ENCODE measurements at places on chromosomes 2 and 18.

DNA sequence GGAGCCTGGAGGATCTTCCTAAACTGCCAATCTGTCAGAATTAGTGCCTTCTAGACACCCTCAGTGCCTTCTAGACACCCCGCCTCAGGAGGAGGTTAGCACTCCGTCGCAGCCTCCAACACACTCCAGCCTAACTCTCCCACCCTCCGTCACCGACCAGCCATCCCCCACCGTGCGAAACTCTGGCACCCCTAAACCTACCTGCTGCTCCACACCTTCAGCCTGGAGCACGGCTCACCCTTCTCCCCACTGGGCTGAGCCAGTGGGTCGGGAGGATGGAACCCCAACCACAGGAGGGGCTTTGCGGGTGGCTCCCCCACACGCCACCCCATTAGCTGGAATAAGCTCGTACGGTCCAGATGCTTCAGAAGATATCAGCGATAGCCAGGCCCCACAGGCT, 468.9 kb upstream of the HS6ST1 start:
- no peak for DNase-seq

GRCh38 chr2:25293958-25294562, 47.7 kb downstream of the DNMT3A start:
- DNase-seq = no peak

DNA sequence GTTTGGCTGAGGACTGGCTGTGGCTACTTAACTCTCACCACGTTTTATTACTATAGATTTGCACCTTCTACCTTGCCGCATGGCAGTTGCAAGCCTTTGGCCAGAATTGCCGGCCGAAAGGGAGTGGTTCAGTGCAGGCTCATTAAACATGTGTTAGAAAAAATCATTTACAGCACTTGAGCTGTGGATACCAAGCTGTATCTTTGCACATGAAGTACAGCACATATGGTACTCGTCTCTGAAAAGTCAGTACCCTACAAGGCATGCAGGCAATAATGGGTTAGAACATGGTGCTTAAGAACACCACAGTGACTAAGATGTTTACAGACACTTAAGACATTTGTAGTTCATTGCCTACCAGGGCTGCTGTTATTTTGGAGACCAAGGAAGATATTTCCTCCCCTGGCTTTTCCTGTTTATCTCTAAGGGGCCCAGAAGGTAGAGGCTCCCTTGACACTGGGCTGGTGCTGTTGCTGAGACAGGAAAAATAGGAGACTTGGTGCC, 103.1 kb downstream of the ZNF532 start:
- no peak for DNase-seq

- no peak for DNase-seq
Observed at GRCh38 chr18:44054514-44054913, 626.2 kb upstream of the SETBP1 start.

GRCh38 chr2:181777734-181778133, 97.4 kb upstream of the NEUROD1 start:
- DNase-seq = no peak

DNA sequence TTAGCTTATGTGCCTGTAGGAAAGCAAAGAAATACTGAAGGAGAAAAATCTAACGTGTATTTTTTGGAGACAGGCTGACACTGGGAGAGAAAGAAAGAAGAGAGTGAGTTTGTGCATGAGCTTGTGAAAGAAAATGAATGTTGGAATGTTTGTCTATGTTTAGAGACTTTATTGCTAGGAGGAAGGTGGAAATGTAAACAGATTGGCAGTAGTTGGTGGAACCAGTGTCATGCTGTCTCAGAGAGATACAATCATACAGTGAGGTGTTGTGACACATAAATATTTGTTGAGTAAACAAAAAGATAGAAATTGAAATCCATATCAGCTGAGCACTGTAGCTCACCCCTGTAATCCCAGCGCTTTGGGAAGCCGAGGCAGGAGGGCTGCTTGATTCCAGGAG, 222.2 kb upstream of the MEIS1 start:
- no peak for DNase-seq

GRCh38 chr2:70894765-70895164, 40.9 kb upstream of the ATP6V1B1 start:
- DNase-seq = no peak

- no peak for DNase-seq
Observed at GRCh38 chr2:68900496-68901198, 29.4 kb upstream of the BMP10 start.

GRCh38 chr2:69918401-69918800, 3.5 kb downstream of the MXD1 start:
- DNase-seq = no peak

GRCh38 chr2:168217920-168218319, 29.5 kb downstream of the STK39 start:
- DNase-seq = no peak

DNA sequence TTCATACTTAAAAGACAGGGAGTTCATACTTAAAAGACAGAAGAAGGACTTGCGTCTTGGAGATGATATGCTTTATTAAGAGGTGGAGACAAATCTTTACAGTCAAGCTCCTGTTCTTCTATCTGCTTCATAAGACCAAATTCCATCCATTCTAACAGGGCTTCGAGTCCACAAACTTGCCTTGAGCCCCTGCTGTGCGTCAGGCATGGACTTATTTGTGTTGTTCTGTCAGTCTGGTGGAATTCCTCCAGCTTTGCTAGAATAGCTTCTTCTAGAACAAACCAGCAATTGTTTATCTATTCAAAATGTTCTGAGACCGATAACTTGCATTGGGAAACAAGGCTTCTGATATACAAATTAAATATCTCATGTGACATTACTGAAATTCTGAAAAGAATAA, 73.9 kb upstream of the SOX11 start:
- no peak for DNase-seq

- DNase-seq = no peak
Observed at GRCh38 chr2:34320056-34320455, 721.0 kb upstream of the FAM98A start.

GRCh38 chr2:77778917-77779316, 256.7 kb upstream of the LRRTM4 start:
- no peak for DNase-seq

- no peak for DNase-seq
Observed at GRCh38 chr18:31656754-31657153, 27.6 kb downstream of the B4GALT6 start.

DNA sequence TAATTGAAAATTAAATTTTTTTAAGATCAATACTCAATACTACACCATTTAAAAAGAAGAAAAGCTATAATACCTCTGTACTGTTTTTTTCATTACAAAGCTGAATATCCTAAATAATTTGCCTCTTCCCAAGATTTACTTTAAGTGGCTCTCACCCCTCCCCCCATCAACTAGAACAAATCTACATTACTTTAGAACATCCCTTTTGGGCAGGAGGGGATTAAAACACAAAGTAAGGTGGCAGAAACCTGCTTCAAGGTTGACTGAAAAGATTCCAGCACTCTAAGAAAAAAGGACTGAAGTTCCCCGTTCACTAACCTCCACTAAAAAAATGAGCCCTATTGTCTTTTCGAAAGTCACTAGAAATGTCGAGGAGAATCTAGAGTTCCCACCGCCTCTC, 42.3 kb downstream of the SLC38A11 start:
- no peak for DNase-seq

DNA sequence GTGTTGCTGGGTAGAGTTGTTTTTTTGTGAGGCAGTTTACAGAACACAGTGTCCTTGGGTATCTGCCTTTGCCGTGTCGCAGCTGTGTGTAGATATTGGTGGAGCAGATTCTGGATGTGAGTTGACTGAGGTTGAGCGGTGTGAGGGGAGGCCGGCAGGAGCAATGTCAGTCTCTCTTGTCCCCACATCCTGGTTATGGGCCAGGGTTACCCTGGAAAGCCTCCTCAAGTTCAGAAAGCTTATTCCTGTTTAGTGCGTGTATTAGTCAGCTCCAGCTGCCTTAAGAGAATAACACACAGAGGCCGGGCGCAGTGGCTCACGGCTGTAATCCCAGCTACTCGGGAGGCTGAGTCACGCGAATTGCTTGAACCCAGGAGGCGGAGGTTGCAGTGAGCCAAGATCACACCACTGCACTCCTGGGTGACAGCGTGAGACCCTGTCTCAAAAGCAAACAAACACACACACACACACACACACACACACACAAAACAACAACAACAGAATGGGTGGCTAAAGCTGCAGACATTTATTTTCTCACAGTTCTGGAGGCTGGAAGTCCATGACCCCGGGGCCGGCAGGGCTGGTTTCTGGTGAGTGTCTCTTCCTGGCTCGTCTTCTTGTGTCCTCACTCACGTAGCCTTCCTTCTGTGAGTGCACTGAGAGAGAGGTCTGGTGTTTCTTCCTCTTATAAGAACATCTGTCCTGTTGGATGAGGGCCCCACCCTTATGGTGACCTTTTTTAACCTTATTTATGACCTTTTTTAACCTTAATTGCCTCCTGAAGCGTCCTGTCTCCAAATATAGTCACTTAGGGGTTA, 5.1 kb downstream of the NCK2 start:
- no peak for DNase-seq

DNA sequence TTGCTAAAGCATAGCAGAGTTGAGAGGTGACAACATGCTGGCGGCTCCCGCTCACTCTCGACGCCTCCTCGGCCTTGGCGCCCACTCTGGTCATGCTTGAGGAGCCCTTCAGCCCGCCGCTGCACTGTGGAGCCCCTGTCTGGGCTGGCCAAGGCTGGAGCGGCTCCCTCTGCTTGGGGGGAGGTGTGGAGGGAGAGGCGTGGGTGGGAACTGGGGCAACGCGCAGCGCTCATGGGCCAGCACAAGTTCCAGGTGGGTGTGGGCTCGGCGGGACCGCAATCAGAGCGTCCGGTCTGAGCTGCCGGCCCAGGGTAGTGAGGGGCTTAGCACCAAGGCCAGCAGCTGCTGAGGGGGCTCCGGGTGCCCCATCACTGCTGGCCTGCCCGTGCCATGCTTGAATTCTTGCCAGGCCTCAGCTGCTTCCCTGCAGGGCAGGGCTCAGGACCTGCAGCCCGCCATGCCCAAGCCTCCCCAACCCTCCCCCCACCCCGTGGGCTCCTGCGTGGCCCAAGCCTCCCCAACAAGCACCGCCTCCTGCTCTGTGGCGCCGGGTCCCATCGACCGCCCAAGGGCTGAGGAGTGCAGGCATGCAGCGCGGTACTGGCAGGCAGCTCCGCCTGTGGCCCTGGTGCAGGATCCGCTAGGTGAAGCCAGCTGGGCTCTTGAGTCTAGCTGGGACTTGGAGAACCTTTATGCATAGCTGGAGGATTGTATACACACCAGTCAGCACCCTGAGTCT, 2052.8 kb upstream of the CELF4 start:
- DNase-seq = no peak
